ENCODE measurements at places on chromosomes 16 and 17.

DNA sequence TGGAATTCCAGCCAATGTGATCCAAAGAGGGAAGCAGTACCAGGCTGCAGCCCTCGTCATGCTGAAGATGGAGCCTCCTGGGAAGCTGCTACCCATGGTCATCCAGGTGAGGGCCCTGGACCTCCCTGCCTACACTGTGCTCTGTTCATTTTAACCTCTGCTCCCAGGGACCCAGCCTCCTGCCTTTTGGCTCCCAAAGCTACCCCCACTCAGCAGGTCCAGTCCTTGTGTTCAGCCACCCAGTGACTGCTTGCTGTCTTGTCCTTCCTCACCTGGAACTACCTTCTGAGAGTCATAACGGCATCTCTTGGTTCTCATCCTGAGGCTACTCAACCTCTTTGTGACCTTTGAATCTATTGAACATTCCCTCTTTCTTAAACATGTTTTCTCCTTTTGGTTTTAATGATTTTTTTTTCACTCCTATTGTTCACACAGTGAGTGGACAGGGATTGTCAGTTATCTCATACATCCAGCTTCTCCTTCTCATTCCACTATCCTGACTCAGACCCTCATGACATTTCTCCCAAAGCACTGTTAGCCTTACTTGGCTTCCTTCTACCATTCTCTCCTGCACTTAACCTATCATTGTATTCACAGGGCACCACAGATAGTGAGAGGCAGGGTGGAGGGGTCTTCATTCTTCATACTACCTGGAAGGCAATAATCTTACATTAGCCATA, 53.3 kb downstream of the GOSR1 start:
- DNase-seq, result no peak

GRCh38 chr17:79991924-79992648, 43.6 kb downstream of the TBC1D16 start:
- peak; percentile 32 for DNase-seq

GRCh38 chr16:78057803-78058564, 35.6 kb downstream of the CLEC3A start:
- DNase-seq, result no peak

GRCh38 chr16:3858801-3859200, 21.7 kb downstream of the CREBBP start:
- DNase-seq, result no peak

DNA sequence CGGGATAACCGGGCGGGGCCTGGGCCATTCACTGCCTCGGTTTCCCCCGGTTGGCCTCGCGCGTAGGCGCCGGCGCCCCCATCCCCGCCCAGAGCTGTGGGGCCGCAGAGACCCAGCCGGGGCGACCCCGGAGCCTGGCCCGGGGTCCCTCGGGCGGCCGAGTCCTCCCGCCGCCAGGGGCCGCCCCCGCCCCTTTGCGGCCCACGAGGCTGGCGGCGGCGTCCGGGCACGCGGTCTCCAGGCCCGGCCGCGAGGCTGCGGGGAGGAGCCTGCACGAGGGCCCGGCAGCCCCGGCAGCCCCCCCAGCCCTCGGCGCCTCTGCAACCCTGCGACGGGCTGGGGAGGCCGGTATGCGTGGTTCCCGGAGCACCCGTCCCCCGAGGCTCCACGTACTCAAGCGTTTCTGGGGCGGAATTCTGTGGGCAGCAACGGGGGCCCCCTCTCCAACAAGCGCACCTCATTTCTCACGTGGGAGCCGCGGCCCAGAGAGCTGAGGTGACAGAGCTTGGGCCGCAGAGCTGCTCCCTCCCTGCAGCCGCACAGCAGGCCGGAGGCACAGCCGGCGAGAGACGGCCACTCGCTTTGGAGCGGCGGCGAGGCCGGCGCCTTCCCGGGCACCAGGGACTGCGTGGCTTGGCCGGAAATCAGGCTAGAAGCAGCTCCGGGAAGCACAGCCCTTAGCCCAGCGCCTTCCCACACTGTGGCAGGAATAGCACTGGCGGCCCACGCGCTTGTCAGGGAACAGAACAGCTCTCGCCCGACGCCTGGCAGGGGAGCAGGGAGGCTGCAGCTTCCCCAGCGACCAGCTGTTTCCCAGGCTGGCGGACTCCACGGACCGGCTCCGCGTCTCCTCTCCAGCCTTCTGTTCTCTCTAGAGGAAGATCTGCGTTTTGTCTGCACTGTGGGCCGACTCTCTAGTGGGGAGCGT, 867 bp upstream of the LIMD2 start:
- DNase-seq, result peak; percentile 64

DNA sequence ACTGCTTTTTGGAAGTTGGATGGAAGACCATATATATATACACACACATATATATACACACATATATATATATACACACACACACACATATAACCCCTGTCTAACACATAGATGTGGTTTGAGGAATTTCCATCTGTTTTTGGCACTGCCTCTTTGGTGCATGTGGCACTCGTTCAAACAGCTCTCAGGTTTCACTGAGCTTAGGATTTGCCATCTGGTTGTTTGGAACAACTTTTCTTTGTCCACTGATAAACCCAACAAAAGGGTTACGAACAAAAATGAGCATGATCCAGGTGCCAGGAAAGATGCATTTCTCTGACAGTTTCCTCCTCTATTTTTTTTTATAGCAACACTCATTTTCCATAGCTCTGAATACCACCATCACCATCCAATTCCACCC, 14.6 kb upstream of the KCNJ16 start:
- no peak for DNase-seq

DNA sequence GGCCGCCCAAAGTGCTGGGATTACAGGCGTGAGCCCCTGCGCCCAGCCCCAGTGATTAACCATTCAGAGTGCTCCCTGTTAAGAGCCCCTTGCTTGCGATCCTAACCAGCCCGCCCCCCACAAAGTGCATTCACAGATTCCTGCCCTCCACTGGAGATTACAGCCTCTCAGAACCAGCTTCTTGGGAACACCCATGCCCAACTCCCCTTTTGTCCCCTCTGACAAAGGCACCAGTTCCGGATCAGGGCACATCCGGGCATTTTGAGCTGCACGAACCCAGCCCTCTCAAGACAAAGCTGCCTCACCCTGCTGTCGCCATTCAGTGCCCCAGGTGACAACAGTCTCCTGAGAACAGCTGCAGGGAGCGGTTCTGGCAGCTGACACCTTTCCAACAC, 848 bp upstream of the KRT19 start:
- DNase-seq, result no peak

- no peak for DNase-seq
Measured at GRCh38 chr16:10921536-10922327, 20.5 kb downstream of the DEXI start.
